ENCODE measurements at places on chromosomes 11 and 22.

DNA sequence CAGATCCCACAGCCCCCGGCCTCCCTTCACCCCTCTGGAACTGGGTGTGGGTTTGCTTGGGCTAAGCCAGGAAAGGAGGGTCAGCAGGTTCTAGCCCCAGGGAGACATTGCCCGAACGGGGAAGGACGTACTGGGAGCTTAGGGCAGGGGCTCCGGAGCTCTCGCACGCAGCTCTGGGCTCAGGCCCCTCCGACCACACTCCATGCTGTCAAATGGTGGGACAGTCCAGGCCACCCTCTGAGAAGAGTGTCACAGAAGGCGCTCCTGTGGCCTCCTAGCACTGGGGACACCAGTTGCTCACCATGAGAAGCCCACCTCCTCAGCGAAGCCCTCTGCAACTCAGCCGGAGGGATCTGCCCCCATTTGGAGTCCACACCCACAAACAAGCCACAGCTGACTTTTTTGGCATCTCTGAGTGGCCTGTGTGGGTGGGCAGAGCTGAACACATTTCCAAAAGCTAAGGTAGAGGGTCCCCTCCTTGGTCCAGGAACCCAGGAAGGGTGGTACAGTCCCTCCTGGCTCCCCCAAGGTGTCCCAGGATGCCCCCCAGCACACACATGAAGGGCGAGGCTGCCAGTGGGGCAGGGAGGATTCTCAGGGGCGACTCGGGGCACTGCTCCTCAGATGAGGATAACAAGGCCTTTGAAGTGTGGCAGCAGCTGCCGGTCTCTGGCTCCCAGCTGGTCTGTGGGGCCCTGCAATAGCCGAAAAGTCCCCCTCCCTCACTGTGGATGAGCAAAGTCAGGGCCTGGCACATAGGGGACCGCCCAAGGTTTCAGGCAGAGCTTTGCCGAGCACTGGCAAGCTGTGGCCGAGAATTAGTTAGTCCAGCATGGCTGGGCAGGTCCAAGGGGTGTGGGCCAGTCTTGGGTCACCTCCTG, 13.0 kb upstream of the TEF start:
- no peak for DNase-seq

- DNase-seq = no peak
Observed at GRCh38 chr11:73225001-73225686, 7.1 kb downstream of the P2RY2 start.

DNA sequence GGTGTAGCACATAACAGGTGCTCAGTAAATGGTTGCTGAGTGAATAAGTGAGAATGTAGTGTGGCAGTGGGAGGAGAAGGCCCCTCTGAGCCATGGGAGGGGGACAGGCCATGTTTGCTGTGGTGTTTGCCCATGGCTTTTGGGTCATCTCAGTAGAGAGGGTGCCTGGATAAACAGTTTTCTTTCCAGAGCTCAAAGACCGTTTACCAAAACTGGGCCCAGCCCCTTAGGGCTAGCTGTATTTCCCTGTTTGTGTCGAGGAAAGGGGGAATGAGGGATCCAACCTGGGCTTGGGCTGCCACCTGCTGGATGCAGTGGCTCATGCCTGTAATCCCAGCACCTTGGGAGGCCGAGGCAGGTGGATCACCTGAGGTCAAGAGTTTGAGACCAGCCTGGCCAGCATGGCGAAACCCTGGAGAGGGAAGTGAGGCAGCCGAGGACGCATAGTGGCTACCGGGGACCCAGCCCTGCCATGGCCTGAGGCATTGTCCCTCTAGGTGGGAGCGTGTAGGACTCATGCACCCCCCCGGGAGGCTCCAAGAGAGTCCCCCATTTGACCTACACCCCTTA, 8.7 kb upstream of the LTO1 start:
- DNase-seq = no peak

- DNase-seq = no peak
Observed at GRCh38 chr22:42380769-42381551, 51.2 kb downstream of the NFAM1 start.

- DNase-seq = no peak
Observed at GRCh38 chr11:118679483-118679882, at the start of gene TREH. TSS of gene TREH (minus strand) at chr11:118679650. CDS start at chr11:118679627, 23 bp downstream.

- no peak for DNase-seq
Observed at GRCh38 chr22:18905540-18906409, at the start of gene DGCR6. TSS of gene DGCR6 (plus strand) at chr22:18906320. CDS start at chr22:18906375, 55 bp downstream.

GRCh38 chr11:122714004-122714403, 58.5 kb downstream of the UBASH3B start:
- no peak for DNase-seq

- DNase-seq = no peak
Observed at GRCh38 chr11:71556018-71556417, 7.8 kb downstream of the KRTAP5-9 start.

DNA sequence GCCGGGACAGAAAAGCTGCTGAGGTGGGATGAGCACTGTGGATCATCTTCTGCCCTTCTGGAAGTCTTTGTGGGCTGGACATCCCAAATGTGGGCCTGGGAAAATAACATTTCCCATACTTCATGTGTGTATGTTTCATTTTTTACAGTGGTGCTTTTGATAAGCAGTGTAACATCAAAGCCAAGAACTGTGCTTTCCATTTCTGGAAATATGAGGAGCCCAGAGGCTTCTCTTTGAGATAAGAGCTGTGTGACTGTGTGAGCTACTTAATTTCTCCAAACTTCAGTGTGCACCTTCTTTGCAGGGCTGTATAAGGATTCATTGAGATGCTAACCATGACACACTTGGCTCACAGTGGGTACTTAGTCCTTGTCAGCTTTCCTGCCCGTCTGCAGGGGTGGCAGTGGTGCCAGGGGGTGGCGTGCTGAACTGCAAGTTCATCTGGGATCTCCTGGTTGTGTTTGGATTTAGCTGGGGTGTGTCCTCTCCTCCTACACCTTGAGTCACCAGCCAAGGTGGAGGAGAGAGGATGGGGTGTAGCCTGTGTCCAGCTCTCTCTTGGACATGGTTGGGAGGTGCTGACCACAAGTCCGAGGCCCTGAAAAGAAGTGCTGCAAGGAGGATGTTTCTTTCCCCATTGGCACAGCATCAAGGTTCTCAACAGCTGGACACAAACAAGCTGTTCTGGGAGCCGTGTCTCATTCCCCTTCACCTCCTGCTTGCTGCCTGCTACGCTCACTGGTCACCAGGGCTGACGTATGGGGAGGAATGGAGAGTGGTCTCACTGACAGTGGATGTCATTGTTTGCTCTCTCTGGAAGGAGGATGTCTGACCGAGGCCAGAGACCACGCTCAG, 139.4 kb downstream of the TEAD1 start:
- DNase-seq = no peak
